ENCODE measurements at places on chromosomes 2 and 18.
A peak's percentile ranks its signal among the peaks of the same experiment; 100 is the strongest.

GRCh38 chr2:48120759-48121242 is 214.5 kb upstream of the FBXO11 start:
- DNase-seq: no peak

GRCh38 chr2:216015722-216016464 is 2.5 kb upstream of the MREG start:
- DNase-seq: no peak

DNA sequence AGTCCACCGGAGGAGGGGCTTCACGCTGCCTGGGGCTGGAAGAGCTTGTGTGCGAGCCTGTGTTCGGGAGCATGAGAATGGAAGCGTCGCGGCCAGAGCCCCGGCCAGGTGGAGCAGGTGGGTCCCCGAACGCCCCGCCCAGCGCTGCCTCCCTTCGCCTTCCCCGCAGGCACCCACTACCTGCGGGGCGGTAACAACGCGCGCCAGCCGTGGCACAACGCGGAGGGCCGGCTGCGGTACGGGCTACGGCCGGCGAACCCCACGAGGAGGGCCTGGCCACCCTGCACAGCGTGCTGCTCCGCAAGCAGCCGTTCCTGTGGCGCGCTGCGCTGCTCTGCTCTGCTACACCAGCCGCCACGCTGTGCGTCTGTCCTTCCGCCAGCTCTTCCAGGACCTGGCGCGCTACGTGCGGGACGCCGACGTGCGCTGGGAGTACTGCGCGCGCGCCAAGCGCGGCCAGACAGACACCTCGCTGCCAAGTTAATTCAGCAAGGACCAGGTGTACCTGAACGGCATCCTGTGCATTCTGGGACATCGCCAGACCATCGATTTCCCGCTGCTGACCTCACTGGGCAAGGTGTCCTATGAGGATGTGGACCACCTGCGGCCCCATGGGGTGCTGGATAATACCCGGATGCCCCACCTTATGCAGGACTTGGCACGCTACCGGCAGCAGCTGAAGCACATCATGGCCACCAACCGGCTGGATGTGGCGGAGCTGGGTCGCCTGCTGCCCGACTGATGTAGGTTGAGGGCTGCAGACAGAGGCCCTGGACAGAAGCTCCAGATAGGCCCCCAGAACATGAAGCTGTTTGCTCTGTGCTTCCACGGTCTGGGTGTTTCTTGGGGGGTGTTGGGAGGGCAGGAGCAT is 200.6 kb downstream of the NAPG start:
- no peak for DNase-seq

DNA sequence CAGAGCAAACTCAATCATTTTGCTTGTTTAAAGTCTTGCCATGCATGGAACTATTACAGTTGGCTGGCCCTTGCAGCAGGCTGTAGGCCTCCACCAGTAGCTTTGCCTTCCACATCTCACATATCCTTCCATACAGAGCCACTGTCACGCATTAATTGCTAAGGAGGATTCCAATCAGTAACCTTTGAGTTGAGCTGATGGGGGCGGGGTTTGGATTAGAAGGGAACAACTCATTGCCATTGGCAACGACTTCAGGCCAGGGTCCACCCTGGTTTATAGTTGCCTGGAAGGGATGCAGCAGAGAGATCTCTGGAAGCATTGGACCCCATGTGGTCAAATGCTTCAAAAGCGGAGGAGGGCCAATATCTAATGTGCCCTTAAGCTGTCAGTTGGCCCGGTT is 63.3 kb upstream of the TTC39C start:
- DNase-seq: no peak

DNA sequence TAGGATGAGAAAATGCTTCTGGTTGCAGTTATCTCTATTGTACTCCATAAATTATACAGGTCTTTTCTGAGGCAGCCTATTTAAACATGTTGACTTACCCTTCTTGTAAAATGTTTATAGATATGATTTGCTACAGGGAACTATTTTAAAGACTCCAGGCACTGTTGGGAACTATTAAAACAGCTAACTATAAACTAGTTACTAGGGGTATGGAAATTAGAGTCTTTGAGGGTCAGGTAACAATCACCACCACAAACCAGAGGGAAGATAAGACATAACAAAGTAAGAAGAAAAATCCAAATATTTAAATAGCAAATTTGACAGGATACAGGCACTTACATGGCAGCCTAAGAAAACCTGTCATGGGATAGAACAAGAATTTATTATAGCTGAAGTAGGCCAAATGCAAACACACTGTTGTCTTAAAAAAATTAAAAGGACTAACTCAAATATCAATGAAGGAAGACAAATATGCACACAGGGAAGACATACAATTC is 251.0 kb upstream of the CWC22 start:
- DNase-seq: no peak

DNA sequence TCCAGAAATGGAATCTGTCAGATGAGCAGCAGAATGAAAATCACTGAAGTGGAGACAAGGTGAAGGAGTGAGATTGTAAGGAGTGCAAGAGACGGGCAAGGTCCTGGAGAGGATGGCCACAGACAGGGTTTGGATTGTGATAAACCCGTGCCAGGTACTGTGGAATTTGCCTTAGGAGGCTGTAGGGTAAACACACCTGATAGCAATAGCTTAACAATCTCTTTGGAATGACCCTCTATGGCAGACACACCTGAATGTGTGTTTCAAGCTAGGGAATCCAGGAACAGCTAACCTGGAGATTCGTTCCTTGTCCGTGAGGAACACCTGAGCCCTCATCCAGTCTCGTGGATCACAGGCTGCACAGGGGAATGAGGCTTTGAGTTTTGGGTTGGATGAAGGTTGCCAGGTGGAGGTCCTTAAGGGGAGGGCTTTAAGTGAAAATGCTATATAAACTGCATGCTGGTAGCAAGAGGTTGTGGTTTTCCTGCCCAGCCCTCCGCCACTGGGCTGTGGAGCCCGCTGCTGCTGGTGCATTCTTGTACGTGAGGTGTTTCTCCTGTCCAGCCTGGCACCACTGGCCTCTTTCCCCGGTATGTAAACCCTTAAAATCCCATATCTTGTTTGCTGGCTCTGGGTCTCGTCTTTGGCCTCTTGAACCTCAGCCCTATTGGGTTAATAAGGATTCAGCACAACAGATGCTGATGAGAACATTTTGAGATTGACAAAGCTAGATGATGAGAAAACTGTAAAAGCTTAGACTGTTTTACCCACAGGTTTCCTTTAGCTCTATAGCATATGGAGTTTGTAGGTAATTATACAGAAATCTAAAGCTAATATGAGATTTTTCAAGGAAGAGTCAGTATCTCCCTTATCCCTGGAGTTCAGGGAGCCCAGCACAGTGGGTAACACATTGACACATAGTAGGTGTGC is 117.9 kb downstream of the ARHGAP15 start:
- DNase-seq: no peak

DNA sequence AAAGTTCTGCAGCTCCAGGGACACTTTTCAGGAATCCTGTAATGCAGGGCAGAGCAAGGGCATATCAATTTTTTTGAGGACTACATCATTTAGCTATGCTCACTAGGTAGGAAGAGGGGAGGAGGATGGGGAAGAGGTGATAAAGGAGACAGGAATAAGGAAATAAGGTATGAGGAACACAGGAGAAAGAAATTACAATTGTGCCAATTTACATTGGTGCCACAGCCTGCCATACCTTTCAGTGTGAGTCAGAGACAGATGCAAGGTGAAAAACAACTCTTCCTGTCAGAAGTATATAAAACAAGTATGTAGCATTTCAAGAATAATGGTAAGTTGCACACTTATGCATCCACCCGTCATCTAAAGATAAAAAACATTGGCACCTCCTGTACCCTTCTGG is 5.4 kb upstream of the MRPS9 start:
- no peak for DNase-seq

DNA sequence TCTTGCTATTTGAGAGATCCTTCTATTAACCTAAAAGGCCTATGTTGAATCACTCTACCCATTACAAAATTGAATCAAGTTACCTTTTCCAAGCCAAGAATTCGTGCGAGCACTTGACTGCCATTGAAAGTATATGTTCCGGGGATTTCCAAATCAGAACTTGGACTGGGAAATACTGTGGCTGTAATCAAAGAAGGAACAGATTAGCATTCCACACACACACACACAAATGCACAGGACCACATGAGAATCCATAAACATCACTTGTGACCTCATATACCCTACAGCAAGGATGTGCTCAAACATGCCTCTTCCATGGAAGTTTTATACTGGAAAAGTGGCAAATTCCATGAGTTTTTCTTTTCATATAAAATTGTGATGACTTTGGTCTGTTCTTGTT is 86.0 kb downstream of the ABCA12 start:
- DNase-seq: no peak

- DNase-seq: no peak
Measured at GRCh38 chr2:198327526-198327925, 523.1 kb downstream of the PLCL1 start.

- DNase-seq: no peak
Measured at GRCh38 chr2:44071454-44072046, 75.8 kb upstream of the LRPPRC start.

DNA sequence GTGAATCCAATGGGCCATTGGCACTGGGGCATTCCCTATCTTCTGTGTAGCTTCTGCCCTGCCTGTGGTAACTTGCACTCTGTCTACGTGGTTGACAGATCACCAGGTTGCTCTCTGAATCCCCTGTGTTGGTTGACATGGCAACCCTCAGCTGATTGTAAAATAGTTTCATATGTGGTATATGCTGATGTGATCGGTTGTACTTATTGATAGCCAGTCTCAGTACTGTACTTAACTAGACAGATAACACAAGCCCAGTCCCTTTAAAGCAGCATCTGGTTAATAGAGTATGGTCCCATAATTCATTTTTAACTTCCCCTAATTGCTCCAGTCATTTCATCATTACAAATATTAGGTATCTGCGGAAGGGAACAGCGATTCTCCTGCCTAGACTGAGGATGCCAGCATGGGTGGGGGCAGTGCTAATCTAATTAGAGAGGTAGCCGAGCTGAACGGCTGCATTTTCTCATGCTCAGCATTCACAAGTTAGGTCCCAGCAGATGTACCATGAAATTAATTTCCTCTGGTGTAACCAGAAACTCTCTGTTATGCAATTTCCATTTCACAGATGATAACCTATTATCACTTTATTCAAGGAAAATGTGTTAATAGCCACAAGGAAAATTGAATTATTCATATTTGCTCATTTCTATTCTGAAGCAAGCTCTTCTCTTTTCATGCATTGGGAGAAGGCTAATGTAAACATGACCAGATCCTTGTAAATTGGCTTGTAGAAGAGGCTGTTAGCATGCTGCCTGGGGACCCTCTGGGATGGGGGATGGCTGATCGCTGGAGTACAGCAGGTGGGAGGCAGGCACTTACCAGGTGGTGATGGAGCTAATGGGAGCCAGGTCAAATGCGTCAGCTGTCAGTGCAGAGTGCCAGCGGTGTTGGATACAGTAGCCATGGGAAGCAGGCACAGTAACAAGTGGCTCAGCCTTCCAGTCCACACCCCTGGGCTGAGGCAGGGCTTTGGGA is 608.3 kb downstream of the GALR1 start:
- no peak for DNase-seq

- DNase-seq: no peak
Measured at GRCh38 chr2:7835151-7835550, 846.7 kb upstream of the ID2 start.

- no peak for DNase-seq
Measured at GRCh38 chr2:83015035-83015715, 1443.9 kb downstream of the SUCLG1 start.

- no peak for DNase-seq
Measured at GRCh38 chr2:148110184-148110583, 89.3 kb downstream of the MBD5 start.

- peak; percentile 81 for DNase-seq
Measured at GRCh38 chr2:26770986-26771586, 7.0 kb downstream of the SLC35F6 start.

DNA sequence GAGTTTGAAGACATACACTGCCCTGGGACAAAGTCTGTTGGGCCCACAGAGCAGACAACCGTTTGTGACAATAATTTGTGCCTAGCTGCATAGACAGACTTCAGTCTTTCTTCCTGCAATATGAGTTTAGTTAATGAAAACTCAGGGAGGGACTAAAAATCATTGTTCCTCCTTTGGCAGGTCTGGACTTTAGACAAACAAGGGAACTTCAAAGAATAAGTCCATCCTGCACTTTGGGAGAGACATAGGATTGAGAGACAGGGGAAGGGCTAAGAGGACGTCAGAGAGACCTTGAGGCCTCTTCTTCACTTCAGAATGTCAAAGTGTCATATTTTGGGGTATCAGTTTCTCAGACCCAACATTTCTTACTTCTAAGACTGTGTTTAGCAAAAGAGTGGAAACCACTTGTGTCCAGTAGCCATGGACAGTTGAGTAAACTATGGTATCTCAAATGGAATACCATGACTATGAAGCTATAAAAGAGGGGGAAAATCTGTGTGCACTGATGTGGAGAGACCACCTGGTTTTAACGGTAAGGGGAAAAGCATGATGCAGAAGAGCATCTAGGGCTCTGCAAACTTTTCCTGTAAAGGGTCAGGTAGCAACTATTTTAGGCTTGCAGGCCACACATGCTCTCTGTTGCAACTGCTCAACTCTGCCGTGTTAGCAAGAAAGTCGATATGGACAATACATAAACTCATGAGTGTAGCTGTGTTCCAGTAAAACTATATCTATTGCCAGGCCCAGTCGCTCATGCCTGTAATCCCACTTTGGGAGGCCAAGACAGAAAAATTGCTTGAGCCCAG is 217.8 kb upstream of the SH3BP4 start:
- DNase-seq: no peak

- DNase-seq: no peak
Measured at GRCh38 chr2:62450716-62451191, 55.2 kb downstream of the TMEM17 start.

GRCh38 chr2:102226612-102227391 is 40.0 kb downstream of the IL1RL2 start:
- DNase-seq: no peak

All from GM04504 (cell line).